Left hindlimb (tissue), 1 donor: ENCODE measurements at places on chromosomes 2 and 18.

GRCh38 chr18:25921677-25922421 lies 168.6 kb downstream of the SS18 start:
- no peak for DNase-seq

DNA sequence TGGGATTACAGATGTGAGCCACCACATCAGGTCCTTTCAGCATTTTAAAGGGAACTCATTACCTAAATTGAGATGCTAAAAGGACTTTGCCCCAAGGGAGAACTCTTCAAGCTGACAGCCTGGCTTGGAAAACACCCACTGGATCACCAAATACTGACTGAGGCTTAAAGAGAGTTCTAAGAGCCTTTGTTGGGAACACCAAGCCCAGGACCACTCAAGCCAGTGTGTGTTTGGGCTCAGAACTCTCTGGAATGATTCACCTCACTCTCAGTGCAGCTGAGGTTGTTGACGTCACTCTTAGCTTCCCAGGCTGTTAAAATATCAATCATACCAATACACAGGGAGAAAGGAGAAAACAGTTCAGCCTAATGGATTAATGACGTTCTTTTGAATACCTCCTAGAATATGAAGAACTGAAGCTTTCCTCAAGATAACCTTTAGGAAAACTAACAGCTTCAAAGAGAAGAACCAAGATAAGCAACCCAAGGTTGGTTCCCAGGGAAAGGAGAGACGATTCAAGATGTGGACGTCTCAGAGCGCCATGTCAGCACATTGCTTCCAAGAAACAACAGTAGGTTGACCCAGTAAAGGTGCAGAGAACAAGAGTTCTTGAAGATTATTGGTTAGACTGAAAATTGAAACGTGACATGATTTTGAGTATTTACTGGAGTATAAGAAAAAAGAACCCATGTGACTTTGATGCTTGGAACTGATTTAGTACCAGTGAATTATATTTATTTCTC lies 48.0 kb upstream of the MGAT4A start:
- no peak for DNase-seq

DNA sequence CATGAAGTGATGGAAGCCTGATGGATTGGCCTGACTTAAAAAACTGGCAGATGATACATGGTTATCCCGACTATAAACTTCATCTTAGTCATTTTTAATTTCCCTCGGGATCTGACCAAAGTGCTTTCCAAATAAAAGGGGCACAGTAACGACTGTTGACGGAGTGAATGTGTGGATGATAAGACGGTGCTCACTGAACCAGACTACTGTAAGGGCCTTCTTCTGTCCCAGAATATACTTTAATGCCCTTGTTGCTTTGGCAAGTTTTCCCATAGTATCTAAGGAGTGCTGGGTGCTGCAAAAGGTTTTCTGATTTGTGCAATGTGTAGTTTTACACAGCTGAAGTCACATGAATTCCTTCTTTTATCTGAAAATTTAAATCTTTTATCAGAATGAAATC lies 373.5 kb downstream of the DSEL start:
- no peak for DNase-seq

DNA sequence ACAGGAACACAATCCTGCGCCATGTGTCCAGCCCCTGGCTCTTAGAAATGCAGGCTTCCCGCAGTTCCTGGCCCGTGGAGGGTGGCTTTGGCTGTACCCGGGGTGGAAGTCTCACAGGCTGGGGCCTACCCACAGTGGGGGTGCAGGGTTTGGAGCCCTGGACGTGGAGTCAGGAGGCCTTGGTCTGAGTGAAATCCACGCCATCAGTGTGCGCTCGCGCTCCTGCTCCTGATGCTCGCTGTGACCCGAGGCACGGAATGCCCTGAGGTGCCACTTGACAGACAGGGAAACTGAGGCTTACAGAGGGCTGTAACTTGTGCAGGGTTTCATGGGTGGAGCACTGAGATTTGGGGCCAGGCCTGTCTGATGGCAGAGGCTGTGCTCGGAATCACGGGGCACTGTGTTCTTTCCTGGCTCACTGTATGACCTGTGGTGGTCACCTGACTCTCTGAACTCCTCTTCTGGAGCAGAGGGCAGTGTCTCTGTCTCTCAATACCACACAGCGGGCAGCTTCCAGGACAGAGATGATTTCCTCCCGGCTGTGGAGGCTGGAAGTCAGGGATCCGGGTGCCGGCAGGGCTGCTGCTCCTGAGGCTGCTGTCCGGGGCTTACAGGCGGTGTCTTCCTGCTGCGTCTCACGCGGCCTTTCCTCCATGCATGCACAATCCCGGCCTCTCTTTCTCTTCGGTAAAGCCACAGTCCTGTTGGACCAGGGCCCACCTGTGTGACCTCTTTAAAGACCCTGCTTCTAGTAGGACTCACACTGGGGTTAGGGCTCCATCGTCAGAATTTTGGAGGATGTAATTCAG lies 25.9 kb upstream of the ALLC start:
- no peak for DNase-seq

DNA sequence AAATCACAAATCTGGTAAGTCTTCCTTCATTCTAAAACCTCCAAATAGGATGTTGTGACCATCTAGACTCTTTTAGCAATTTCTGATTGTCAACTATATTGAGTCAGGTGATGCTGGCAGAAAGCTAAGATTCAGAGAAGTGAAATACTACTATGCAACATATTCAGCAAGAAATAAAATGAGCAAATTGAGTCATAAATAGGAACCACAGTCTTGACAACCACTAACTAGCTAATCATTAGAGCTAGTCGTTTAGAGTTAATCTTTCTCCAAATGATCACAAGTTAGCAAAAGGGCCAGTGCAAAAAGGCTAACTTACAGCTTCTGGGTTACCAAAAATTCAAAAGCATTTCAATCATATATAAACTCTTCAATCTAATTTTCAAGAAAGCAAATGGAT lies 54.5 kb downstream of the ROCK1 start:
- no peak for DNase-seq

- no peak for DNase-seq
Observed at GRCh38 chr2:38977047-38977446, 87.4 kb downstream of the ARHGEF33 start.

DNA sequence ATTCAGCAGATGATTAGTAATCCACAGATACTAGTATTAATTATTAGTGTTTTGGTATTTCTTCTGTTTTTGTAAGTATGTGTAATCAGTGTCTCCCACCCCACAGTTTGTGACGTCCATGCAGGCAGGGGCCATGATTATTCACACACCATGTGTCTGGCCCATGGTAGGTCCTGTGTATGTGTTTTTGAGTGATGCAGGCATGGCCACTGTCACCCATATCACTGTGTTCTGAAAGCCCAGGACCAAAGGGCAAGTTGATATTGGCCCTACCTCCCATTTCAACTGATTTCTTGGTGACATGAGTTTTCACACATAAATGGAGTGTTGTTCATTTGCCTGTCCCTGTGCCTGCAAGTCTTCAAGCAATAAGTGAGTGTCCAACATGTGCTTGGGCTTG lies 104.0 kb downstream of the TSHZ1 start:
- DNase-seq, result no peak

DNA sequence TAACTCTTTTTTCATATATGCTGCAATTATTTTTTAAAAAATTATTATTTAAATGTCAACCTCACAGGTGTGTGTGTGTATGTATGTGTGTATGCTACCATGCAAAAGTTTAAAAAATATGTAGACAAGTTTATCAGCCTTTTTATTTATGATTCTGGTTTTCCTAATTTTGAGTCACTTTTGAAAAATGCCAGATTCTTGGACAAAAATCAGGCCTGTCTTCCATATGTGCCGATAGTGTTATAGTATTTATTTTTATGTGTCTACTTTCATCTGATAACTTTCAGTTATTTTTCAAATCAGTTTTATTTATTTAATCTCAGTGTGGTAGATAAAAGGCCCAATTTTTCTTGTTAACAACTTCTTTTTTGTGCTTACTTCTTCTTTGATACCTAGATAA lies 176.2 kb downstream of the RDH14 start:
- no peak for DNase-seq

DNA sequence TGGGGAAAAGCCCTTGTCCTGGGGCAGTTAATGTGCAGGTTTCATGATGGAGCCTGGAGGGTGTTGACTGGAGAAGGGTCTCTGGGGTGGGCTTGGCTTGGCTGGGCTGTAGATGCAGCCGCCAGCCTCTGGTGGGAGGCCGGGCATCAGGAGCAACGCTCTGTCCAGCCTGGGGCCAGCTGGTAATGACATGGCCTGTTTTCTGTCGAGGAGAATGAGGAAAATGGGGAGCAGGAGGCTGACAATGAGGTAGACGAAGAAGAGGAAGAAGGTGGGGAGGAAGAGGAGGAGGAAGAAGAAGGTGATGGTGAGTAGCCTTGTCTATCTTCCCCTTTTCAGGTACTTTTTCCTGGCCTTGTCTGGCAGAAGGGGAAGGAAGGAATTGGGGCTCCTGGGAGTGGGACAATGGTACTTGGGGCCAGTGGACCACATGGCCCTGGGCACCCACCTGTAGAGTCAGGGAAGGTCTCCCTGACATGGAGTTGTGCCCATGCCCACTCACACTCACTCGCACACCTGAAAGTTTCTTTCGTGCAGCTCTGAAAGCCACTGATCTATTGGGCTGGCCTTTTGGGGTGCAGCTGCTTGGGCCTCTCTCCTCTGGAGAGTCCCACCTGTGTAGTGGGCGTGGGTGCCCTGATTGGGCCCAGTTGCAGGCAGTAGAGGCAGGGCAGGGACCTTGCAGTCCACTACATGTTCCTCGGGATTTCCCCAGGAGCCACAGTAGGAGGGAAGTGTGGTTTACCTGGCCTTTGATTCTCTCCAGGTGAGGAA lies 3.5 kb downstream of the PTMA start:
- no peak for DNase-seq

DNA sequence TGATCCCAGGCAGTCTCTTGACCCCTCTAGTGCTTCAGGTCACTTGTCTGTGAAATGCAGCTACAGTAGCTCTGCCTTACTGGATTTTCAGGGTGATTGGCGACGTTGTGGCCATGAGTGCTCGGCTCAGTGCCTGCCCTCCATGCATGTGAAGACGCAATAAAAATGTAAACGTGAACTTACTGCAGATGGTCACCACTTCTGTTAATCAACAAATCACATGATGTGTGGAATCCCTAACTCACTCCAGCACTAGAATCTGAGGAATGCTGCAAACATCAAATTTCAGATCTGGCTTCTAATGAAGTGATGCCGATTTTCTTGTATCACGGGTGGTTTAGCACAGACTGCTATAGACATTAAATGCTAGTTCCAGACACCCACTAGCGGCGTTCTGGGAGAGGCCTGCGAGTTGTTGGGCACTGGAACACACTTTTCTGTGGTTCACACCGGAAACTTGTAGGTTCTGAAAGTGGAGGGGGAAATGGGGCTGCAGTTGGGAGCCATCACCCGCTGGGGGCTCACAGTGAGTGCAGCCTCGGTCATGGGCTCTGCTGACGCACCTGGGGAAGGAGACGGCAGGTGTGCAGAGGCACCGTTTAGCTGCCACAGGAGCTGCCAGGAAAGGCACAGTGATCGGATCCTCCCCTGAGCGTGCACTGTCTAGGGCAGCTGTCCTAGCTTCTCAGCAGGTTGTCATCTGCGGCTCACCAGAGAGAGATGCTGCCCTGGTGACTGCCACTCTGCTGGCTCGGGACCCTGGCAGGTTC lies 6.5 kb downstream of the CNDP1 start:
- DNase-seq, result no peak

- DNase-seq, result no peak
Observed at GRCh38 chr2:119517433-119517832, 6.8 kb downstream of the SCTR start.

- no peak for DNase-seq
Observed at GRCh38 chr18:63160172-63160995, 159.2 kb downstream of the BCL2 start.

DNA sequence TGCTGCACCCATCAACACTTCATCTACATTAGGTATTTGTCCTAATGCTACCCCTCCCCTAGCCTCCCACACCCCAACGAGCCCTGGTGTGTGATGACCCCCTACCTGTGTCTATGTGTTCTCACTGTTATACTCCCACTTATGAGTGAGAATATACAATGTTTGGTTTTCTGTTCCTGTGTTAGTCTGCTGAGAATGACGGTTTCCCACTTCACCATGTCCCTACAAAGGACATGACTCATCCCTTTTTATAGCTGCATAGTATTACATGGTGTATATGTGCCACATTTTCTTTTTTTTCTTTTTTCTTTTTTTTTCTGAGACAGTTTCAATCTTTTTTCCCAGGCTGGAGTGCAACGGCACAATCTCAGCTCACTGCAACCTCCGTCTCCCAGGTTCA lies 284.1 kb upstream of the CYP26B1 start:
- DNase-seq, result no peak
